ENCODE measurements at places on chromosomes 5 and 9.

DNA sequence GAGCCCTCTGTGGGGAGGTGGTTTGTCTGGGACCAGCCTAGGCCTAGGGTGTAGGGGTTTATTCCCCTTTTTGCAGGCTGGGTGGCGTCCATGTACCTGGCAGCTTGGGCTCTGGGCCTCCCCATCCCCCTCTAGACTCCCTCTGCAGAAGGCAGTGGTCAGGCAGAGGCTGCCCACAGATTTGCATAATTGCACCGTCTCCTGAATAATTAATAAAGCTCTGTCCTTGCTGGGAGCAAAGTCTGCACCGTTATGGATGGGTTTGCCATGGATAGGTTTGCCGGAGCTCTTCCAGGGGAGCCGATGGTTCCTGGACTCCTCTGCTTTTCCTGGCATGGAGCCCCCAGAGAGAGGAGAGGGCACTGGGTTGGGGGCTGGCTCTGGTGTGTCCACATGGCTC, 60.4 kb downstream of the DAB2IP start:
- DNase-seq, result no peak

GRCh38 chr5:62603934-62604333, 25.3 kb downstream of the LRRC70 start:
- no peak for DNase-seq

- no peak for DNase-seq
Observed at GRCh38 chr5:65173130-65173525, 308.6 kb downstream of the ADAMTS6 start.

DNA sequence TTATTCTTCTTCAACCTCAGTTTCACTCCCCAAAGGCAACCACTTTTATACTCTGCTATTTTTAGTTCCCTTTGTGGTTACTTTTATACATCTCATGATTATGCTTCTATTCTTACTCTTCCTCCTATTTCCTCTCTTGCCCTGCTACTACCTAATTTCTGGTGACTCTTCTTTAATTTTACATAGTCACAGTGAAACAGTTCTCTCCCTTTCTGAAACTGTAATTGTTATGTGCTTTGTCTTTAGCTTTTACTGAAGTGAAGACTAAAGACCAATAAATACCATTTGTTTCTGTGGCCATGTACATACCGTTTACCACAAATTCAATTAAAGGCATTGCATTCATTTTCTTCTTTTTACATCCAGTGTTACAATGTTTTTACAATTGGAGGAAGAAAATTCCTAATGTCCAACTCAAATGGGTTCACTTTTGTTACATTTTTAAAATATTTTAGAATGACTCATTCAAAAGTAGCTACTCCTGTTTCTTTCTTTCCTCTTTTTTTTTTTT, 410.6 kb downstream of the PSAT1 start:
- DNase-seq, result peak; percentile 91

DNA sequence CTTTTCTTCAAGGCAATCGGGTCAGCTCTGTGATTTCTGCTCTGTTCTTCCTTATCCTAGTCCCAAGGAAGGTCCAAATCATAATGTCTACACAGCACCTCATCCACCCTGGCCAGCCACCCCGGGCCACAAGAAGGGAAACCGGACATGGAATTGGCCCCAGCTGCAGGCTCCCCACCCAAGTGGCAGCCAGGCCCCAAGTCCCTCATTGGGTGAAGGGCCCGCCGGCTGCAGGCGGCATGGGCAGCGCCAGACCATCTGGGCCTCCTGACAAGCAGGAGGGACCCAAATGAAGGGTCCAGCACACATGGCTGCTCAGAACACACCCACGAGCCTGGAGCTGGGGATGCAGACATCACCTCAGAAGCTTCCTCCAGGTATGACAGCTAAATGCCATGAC, 33.7 kb downstream of the BICD2 start:
- no peak for DNase-seq

DNA sequence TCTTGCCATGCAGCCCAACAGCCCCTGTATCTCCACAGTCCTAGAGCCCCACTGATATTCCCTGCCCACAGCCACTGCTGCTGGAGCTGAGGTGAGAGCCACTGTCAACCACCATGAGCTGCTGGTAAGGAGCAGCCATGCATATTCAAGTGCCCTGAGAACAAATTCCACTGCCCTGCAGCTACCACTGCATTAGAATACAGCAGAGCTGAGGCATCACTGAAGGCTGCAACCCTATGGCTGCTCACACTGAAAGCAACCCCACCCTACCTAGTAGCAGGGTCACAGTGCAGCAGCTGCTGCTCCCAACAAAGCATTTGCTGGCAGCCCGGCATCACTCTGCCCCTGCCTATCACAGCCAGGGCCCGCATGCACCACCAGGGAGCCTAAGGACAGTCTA, 68.6 kb downstream of the SKIC3 start:
- no peak for DNase-seq

GRCh38 chr5:6868575-6869215, 155.5 kb downstream of the TENT4A start:
- no peak for DNase-seq

- DNase-seq, result no peak
Observed at GRCh38 chr9:136722093-136722968, 10.0 kb downstream of the DIPK1B start.

DNA sequence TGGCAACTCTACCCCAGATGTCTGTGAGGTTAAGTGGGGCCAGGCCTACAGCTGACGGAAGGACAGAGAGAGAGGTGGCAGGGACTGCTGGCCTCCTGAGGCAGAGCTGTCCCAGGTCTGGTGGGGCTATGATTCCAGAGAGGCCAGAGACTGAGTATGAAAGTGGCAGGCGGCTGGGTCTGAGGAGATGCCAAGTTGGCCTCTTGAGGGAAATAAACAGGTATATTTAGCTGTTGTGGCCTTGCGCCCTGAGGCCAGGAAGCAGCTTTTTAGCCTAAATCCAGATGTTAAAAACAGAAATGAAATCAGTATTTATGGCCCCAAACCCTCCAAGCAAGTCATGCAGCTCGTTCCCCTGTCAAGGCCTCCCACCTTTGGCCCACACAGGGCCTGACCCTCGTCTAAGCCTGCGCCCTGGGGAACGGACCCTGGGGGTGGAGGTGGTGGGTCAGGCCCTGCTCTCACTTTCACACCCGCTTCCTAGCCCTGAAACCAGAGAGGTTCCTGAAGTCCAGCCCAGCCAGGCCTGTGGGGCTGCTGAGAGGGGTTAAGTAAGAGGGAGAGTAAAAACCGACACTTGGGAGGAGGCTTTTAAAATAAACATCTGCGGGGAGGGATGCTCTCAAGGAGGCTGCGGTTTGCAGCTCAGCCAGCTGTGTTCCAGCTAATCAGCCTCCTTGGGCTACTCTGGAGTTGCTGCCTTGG, 18.7 kb downstream of the PCDHGC5 start:
- peak; percentile 85 for DNase-seq

- peak; percentile 47 for DNase-seq
Observed at GRCh38 chr9:37582548-37583157, 6.5 kb upstream of the FBXO10 start.

- peak; percentile 41 for DNase-seq
Observed at GRCh38 chr5:42566652-42567295, 143.5 kb downstream of the GHR start.

GRCh38 chr9:107488375-107489143, 1.0 kb downstream of the KLF4 start:
- no peak for DNase-seq

GRCh38 chr5:174608631-174609097, 115.7 kb upstream of the MSX2 start:
- no peak for DNase-seq

GRCh38 chr9:116656977-116657376, 30.1 kb upstream of the TRIM32 start:
- no peak for DNase-seq

DNA sequence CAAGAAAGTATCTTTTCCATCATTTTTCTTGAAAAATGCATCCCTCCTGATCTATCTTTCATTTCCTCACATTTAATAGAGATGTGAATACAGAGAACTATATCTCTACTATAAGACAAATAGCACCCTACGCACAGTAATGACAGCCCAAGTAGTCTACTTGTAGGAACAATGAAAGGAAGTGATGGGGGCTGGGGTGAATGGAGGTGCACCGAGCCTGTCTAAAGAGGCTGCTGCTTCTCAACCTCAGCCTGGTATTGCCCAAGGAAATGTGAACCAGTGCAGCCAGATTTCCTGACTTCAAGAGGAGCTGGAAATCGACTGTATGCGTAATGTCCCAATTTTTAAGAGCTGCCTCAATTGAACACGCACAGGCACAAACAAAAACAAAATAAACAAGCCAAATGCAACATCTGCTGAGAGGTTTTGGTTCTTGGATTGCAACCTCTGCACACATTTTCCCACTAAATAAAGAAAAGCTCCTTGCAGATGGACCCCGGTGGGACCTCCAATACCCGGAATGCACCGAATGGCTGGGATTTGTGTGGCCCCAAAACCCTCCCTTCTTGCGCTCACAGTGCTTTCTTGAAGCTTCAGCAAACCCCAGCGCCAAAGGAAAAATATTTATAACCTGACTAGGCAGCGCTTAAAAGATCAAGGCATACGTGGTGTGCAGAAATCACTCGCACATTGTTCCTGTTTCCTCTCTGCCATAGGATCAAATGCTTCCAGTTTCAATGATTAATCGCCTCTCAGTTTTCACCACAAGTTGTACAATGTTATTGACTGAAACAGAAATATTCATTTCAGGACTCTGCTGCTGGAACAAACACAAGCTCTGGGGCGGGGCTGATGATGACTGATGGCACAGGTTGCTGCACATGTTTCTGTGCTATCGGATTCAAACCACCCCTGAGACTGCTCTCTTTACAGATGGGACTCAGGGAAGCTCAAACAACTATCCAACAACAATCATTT, 68.3 kb downstream of the KCNIP1 start:
- DNase-seq, result peak; percentile 4

DNA sequence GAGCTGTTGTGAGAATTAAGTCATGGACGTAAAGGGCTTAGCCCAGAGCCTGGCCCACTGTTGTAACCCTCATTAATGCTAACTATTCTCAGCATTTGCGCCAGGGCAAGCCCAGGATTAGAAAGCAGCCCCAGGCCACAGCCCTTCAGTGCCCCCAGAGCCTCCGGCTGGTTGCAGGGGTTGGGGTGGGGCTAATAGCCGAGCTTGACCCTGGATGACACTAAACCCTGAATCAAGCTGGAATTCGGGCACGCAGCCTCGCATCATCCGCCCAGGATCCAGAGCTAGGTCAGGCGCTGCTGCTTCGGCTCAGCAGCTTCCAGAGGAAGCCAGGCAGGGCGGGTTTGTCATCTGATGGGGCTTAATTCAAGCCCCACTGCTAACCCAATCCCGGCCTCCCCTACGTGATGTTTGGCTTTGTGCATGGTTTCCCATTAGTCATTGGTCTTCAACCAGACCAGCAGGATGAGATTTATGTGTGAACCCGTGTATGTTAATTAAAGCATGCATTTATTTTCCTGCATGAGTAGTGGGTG, 1.2 kb upstream of the MEGF9 start:
- DNase-seq, result peak; percentile 74

DNA sequence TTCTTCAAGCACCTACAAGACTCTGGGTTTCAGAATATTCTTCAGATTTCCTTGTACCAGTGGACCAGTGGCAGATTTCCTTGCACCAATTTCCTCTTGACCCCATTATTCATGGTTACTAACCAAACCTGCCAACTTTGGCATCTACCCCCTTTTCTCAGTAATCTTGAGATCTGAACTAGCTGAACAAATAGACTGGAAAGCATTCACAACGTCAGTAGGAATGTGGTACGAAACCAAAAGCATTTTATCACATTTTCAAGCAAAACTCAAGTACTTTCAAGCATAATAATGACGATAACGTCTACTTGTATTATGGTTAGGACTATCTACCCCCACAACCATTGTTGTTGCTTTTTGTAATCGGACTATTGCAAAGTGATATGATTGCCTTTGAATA, 1217.3 kb downstream of the PTPRD start:
- DNase-seq, result no peak

DNA sequence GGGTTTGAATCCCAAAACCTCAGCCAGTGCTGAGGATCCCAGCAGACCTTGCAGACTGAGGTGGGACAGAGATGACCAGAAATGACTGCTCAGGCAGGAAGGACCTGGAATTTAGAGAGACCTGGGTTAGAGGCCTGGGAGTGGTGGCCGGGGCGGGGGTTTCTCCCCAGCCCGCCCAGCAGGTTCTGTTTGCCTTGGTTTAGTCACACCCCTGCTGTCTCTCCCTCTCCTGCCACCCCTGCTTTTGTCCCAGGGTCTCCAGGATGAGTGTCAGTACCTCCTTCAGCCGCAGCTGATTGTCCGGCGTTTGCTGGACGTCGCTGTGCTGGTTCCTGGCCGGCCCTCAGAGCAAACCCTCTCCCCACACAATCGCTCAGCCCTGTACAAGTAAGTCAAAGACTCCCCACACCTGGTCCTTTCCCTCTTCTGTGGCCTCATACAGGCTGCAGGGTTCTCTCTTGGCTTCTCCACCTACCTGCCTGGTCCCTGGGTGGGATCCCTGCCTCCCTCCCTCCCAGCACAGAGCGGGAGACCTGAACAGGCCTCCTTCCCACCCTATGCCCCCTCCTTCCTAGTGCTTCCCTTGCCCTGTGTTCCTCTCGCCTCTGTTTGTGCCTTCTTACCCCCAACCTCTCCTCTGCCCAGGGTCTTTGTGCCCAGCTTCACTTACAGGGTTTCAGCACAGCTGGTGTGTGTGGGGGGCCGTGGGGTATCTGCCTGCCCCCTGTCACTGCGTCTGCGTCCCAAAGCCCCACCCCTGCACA, 12.0 kb downstream of the TMEM8B start:
- DNase-seq, result no peak

- DNase-seq, result peak; percentile 80
Observed at GRCh38 chr5:14452685-14453454, 128.7 kb upstream of the OTULINL start.

- DNase-seq, result no peak
Observed at GRCh38 chr9:129607027-129607387, 13.9 kb downstream of the C9orf50 start.

GRCh38 chr5:148465381-148466235, 81.8 kb downstream of the FBXO38 start:
- DNase-seq, result no peak

- DNase-seq, result no peak
Observed at GRCh38 chr5:76490960-76491359, 87.9 kb downstream of the IQGAP2 start.

DNA sequence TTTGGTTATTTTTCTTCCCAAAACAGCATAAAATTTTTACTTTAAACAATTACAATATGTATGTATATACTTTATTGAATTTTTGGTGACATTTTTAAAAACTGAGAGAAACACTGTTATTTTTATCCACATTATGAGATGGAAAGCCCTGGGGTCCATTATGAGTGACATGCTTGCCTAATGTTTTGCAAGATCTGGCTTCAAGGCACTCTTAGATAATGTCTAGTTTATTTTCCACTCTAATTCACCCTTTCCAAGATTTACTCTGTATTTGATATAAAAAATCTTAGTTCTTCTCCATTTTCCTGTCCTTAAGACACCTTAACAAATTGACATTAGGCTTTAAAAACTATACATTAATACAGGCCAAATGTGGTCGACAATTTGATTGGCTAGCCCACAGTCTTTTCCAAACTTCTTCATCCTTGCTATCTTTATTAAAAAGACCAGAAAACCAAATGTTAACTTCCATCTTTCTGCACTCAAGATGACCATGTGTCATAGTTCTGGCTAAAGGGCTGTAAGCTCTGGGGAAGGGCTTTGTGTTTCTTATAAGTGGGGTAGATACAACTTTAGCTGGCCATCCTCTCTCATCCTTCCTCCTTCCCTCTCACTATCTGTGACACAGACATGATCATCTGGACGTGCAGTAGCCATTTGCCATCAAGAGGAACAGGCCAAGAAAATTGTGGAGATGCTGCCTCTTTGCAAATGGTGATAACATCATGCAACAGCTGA, 561.1 kb downstream of the PDE4D start:
- DNase-seq, result no peak

GRCh38 chr5:3269395-3270169, 326.1 kb upstream of the IRX1 start:
- no peak for DNase-seq

GRCh38 chr5:11734369-11734768, 169.9 kb downstream of the CTNND2 start:
- no peak for DNase-seq
